ENCODE measurements at places on chromosomes 12 and 14.

DNA sequence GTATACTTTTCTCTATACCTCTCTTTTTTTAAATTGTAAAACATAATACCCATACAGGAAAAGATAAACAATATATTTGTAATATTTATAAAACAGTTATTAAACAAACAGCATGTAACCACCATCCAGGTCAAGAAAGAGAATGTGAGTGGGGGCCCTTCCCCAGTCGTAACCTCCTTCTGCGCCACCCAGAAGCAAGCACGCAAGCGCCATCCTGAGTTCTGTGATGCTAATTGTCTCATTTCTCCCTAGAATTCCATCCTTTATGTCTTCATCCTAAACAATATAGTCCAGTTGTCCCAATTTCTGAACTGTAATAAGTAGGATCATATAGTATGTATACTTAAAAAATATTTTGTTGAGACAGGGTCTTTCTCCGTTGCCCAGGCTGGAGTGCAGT is 129.5 kb downstream of the EXOC5 start:
- no peak for DNase-seq

DNA sequence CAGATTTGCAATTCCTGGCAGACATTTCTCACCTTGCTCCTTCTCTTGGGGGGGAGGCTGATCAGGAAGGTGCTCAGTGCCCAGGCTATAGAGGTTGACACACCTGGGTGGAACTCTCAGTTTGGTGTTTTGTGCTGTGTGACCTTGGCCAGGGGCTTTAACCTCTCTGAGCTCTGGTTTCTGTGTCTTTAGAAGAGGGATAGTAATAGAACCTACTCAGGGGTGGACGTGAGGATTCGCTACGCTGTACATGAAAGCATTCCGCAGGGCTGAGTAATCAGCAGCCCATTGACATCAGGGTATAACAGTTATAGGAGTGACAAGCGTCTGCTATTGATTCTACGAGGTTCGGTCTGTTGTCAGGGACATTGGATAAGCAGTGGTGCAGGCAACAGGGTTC is 98.1 kb downstream of the PHETA1 start:
- DNase-seq: no peak

DNA sequence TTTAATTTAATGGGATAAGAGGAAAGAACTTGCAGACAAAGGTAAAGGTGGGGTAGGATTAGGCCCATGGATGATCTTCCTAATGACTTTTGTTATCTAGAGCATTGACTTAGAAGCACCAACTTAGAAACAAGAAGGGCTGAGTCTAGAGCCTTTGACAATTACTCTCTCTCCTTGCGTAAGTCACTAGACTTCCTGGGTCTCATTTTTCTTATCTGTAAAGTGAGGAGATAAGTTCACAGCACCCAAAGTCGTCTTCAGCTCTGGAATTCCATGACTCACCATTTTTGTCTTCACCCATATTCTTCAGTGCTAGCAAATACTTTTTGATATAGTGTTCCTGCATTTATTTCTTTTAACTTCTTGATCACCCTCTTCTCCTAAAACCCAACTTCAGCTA is 75.7 kb downstream of the SSPN start:
- no peak for DNase-seq

DNA sequence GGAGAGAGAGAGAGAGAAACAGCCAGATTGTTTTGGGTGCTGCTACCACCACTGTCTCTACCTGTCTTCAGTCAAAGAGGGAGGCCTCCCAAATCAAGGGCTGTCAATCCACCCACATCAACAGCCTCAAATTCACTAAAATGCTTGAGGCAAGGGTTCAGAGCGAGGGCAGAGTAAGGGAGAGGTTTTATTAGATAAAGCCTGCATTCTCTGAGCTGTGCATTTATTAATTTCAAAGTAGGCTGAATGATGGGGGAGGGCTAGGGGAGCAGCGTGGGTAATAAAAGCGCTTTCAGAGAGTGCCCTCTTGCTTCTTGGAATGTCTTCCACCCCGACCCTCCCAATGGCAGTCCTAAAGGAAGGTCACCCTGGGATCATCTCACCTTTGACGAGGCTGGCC is 636.5 kb upstream of the TBX3 start:
- no peak for DNase-seq

DNA sequence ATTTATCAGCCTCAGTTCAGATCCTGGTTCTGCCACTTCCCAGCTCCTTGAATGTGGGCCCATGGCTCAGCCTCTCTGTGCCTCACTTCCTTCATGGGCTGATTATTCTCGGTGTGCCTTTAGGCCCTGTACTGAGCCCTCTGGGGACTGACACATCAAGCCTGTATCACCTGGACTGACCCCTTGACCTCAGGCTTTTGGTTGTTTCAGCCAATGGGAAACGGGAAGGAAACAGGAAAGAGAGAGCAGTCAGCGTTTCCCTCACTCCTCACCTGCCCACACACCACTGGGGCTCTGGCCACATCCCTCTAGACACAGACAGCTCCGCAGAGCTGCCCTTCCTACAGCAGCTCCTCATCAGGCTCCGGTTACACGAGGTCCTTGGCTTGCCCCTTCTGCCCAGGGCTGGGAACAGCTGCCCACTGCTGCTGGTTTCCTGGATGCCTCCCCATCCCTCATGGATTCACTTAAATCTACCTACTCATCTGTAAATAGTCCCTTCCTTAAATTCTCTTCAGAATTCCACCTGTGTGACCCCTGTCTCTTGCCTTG is 37.0 kb upstream of the ITPR2 start:
- no peak for DNase-seq

DNA sequence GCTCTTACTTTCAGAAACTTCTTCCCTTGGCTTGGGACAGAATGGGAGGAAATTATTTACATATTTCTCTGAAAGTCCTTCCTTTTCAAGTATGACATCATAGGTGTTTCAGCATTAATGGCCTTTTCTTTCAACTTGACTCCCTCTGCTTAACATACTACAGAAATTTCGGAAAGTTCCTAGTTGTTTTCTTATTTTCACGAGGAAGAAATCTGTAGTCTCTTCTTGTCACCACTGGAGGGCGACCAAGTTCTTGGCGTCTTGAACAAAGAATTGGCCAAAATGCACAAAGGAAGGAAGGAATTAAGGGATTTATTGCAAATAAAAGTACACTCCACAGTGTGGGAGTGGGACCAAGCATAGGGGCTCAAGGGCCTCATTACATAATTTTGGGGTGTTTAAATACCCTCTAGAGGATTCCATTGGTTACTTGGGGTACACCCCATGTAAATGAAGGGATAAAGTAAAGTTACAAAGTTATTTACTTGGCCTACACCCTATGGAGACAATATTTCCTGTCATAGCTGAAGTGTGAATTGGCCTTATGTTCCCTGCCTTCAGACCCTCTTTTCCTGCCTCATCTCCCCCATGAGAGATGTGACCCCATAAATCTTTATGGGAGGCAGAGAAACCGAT is 70.4 kb downstream of the RPL10L start:
- no peak for DNase-seq
